ENCODE measurements at places on chromosomes 7 and 10.

DNA sequence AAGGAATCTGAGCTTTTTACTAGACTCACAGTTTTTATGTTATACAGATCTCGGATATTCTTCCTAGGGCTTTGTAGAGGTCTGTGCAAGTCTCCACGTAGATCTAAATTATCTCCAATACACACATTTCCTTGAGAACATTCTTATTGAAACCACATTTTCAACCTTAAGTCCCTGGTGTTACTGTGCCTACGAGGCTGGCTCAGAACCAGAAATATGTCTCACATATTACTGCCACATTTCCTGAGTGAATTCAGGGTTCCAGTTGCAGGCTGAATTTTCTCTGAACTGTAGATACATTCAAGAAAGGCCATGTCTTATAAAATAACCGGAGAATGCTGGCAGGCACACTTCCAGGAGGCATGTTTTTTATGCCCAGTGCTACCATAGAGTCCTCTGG, 46.5 kb downstream of the INHBA start:
- DNase-seq: no peak

DNA sequence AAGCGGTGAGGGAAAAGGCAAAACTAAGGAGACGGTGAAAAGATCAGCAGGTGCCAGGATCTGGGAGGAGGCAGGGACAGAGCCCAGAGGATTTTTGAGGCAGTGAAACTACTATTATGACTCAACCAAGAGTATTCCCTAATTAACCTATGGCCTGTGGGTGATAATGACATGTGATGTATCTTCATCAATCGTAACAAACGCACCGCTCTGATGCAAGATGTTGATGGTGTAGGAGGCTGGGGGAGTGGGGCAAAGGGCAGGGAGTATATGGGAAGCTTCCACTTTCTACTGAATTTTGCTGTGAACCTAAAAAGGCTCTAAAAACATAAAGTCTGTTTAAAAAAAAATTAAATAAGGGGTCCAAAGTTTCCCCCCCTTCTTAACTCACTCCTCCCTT, 25.5 kb upstream of the EZH2 start:
- no peak for DNase-seq

DNA sequence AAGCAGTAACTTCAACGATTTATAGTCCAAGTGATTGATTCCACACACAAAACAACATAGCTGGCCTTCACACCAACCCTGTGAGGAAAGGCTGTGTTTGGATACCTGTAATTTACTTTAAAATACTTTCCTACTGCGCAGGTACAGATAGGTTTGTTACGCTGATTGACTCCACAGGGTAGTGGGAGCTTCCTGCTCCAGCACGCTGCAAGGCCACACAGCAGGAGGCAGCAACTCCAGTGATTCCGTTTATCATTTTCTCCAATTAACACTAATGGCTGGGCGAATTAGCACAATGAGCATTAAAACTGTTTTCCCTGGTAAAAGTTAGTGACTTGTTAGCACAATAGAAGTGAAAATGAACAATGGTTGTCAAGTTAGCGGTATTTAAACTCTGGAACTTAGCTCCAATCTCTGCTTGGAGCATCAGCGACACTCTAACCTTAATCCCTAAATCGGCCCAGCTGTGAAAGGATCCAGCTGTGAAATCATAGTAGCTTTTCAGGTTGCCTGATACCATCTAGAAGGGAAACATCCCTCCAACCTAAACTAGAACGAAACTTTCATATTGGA, 959 bp downstream of the DCLRE1C start:
- DNase-seq: peak; percentile 45

DNA sequence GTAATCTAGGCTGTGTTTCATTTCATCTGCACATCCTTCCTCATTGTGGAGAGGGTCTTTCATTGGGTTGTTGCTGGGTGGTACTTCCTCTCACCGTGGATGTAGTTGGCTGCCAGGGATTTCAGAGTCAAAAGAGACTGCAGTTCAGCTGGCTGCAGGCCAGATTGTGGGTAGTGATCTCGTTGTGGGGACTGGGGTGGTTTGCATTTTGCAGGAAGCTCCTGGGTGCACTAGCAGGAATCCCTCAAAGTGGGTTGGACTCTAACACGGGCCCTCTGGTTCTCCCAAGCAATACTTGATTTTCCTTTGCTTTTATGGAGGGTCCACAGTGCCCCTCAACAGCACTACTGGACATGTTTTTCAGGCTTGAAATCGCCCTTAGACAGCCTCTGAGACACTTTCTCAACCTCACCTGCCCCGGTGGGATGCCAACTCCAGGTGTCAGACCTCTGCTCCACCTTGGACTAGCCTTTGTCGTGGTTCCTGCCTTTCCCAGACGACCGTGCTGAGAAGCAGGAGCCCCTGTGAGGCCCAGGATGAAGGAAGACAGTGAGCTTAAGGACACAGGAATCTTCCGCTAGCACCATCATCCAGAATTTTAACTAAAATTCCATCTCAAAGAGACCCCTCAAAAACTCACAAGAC, 23.9 kb upstream of the ZNF273 start:
- DNase-seq: peak; percentile 5

- no peak for DNase-seq
Measured at GRCh38 chr10:26331371-26331770, 106.8 kb upstream of the APBB1IP start.

Data from H9 (cell line).